Epithelial cell of prostate (primary cell): ENCODE measurements at places on chromosomes 4 and X.

GRCh38 chr4:44070843-44071242 lies 377.8 kb downstream of the KCTD8 start:
- no peak for DNase-seq

DNA sequence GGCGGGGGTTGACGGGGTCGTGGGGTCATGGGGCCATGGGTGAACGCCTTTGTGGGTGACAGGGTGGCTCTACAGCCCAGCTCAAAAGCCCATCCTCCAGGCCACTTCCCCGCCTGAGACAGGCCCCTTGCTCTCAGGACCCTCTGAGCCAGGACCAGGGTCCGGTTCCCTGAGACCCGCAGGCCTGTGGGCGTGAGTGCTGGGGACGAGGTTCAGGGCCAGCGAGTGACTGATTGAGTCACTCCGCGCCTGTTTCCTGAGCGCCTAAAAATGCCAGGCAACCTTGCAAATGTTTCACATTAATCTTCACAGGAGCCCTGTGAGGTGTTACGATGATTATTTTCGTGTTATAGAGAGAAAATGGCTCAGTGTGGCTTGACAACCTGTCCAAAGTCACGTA lies 97.8 kb downstream of the ZNF674 start:
- DNase-seq = no peak

DNA sequence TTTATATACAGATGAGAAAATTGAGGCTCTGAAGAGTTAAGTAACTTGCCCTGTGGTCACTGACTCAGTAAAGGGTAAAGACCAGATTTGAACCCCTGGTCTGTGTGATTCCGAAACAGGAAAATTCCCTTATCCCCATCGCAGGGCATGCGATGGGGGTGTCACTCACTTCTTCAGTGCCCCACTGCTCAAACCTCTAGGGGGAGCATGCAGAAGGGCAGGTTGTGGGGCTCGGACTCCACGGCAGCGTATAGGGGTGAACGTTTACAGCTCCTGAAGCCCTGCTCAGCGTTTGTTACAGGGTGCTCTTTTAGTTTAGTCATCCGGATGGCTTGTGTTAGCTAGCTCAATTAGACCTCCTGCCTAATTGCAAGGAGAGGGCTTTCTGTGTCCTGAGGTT lies 3.7 kb upstream of the EXOC1 start:
- no peak for DNase-seq

GRCh38 chr4:17966312-17966711 lies 55.2 kb downstream of the LCORL start:
- DNase-seq = no peak

DNA sequence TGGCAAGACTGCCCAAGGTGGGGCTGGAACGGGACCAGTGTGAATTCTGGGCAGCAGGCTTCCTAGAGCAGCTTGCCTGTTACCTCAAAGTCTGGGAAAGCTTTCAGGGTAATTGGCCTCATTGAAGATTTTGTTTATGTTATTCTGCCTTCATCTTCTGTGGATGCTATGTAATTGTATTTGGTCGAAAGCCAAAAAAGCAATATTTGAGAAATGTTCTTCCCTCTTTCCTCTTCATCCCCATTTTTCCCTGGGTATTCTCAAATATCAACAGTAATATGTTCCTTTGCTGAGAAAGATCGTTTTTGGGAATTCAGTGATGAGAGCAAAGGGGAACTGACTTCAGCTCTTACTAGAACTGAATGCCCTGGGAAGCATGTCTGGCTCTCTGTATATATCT lies 12.9 kb downstream of the TMEM131L start:
- no peak for DNase-seq

DNA sequence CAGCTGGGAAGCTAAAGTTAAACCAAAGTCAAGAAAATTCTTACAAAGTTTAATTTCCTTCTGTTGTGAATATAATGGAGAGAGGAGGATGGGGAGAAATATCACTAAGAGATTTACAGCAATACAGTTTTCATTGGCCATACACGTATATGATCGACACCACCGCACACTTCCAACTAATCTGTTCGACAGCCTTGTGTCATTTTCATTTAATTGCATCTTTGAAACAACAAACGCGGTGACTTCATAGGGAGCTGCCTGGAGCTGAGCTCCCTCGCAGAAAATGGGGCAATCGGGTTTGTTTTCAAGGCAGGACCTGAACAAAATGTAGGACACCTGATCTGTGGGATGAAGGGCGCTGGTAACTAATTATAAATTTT lies 1.3 kb downstream of the PTPN13 start:
- DNase-seq = no peak

GRCh38 chrX:76439188-76439587 lies 11.7 kb downstream of the MAGEE1 start:
- DNase-seq = no peak

GRCh38 chrX:140724309-140724708 lies 14.8 kb downstream of the LINC00632 start:
- DNase-seq = no peak

GRCh38 chr4:169210504-169211118 lies 60.1 kb downstream of the SH3RF1 start:
- no peak for DNase-seq

- DNase-seq = no peak
Measured at GRCh38 chr4:42541647-42542046, 115.3 kb downstream of the ATP8A1 start.

- DNase-seq = no peak
Measured at GRCh38 chrX:38847206-38847902, 46.1 kb downstream of the MID1IP1 start.

DNA sequence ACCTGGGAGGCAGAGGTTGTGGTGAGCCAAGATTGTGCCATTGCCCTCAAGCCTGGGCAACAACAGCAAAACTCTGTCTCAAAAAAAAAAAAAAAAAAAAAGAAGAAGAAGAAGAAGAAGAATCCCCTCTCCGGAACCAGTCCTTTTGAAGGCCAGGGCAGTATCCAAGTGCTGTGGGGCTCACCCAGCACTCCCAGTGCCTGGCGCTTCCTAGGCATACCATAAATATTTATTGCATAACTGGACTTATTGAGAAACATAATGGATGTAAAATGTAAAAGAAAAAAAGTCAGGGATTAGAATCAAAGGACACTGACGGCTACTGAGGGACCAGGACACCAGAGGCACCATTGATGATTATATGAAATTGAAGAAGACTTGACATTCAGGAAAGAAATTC lies 162.1 kb upstream of the KIT start:
- no peak for DNase-seq

- DNase-seq = no peak
Measured at GRCh38 chr4:173489514-173489913, 40.5 kb downstream of the HAND2 start.

DNA sequence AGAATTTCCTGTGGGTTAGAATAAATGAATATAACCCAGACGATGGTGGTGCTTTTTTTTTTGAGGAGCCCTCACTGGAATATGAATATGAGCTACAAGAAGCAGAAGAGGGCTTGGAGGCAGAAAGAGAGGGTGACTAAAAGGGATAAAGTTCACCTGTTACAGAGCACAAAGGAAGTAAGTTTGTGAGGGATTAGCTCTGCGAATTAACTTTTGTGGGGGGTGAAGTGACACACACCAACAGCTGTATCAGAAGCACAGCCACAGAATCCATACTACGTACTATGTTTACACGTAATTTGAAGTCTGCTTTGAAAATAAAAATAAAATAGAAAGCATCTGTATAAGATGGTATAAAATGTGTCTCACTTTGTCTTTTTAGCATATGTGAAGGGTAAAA lies 963.6 kb upstream of the DIAPH2 start:
- no peak for DNase-seq

- no peak for DNase-seq
Measured at GRCh38 chr4:7075962-7076695, 8.3 kb upstream of the GRPEL1 start.

GRCh38 chr4:86892636-86892960 lies 376 bp upstream of the C4orf36 start:
- no peak for DNase-seq

GRCh38 chrX:103538728-103539127 lies 19.4 kb upstream of the RAB40A start:
- DNase-seq = peak; percentile 10

DNA sequence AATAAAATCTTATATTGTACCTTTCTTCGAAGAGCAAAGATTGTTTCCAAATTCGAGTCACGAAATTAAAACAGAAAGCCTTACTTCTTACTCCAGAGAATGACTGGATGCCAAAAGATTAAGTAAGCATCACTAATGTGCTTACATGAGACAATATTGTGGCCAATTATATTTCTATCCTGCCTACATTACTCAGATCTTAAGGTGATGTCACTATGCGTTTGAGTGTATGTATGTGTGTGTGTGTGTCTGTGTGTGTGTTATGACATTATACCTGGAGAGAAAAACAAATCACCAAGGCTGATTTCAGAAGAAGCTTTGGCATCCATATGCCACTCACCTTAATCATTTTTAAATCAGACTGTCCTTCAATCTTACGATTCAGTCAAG lies 556.3 kb downstream of the PPARGC1A start:
- peak; percentile 45 for DNase-seq

DNA sequence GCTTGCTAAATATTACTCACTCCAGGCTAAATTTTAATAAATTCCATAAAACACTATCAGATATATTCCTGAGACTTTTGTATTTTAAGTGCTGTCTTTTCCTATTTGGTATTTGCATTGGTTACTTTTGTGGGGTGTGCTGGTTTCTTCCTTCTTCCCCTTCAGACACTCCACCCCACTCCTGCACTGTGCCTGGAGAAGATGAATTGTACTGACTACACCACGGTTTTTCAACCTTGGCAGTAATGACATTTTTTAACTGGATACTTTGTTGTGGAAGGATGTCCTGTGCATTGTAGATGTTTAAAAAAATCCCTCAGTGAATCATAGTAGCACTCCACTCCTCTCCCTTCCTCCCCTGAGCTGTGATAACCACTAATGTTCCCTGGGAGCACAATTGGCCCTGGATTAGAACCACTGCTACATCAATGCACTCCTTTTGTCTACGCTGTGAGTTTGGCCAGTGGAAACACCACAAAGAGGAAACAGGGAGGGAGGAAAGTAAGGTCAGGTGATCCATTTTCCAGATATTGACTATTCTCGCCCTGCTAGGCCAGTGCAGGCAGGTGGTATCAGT lies 36.3 kb downstream of the SNCA start:
- peak; percentile 3 for DNase-seq

DNA sequence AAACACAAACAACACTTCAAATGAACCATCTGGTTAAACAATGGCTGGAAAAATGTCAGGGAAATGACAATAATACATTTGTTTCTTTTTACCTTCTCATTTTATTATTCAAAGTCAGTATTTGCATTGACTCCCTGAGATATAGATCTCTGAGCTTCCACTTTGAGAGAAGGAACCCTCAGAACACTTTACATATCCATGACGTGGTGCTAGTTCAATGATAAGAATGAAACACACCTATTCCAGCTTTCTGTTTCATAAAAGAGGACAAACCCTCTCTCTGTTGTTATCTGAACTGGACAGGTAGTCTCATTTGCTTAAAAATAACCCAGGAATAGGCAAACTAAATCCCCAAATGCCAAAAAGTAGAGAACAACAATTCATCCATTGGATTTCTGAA lies 65.3 kb upstream of the CCSER1 start:
- no peak for DNase-seq

GRCh38 chr4:72463724-72464123 lies 105.3 kb downstream of the ADAMTS3 start:
- DNase-seq = no peak

DNA sequence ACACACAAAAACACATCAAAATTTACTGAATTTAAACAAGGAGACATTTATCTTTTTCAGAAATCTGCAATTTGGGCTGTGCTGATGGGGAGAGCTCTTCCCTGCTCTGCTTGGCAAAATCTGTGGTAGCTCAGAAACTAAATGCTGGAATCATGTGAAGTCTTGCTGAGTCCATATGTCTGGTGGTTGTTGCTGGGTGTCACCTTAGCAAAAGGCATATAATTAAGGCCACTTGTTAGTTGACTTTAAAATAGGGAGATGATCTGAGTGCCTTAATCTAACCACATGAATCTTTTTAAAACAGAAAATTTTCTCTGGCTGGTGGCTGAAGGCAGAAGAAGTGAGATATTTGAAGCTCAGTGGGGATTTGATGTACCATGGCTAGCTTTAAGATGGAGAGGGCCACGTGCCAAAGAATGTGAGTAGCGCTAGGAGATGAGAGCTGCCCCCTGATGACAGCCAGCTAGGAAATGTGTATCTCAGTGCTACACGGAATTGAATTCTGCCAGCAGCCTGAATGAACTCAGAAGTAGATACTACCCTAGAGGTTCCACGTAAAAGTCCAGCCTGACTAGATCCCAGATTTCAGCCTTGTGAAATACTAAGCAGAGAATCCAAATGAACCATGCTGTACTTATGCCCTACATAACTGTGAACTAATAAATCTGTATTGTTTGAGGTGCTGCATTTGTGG lies 7.6 kb upstream of the GUF1 start:
- no peak for DNase-seq

- no peak for DNase-seq
Measured at GRCh38 chr4:55670695-55671094, 34.6 kb upstream of the NMU start.

DNA sequence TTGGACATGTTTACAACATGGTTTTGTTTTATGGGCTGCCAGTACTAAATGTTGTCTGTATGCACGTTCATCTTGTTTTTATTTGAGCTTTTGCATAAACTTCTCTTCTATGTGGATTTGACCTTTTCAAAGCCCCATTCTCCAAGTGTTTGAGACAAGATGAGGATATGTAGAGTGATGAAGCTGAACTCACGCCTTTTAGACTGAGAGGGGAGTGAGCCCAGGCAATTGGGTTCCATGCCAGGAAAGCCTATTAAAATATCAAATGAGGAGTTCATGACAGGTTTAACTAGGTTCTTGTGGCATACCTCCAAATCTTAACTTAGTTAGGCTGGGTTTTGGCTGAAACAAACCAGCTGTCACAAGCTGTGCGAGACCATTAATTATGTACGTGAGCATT lies 170.4 kb upstream of the LDB2 start:
- no peak for DNase-seq

GRCh38 chr4:138035781-138036258 lies 206.3 kb downstream of the SLC7A11 start:
- DNase-seq = no peak

DNA sequence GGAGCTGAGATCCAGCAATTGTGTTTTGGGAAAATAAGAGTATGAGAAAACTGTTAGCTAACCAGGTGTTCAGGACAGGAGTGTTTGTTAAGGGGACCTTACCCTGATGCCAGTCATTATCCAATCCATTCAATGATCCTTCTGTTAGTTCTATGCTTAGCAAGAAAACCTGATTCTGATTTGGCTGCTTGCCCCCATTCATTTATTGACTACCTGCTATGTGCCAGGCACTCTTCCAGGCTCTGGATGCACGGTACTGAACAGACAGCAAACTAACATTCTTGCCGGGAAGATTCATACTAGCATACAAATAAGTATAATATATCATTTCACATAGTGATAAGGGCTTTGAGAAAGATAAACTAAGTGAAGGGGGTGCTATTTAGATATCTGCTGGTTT lies 1.0 kb upstream of the MECP2 start:
- no peak for DNase-seq

GRCh38 chr4:127623797-127624083 lies 9.0 kb upstream of the INTU start:
- no peak for DNase-seq

- DNase-seq = no peak
Measured at GRCh38 chrX:80317646-80318045, 102.6 kb upstream of the TENT5D start.

GRCh38 chr4:98026362-98026761 lies 116.9 kb downstream of the STPG2 start:
- DNase-seq = no peak
